Left ventricle myocardium superior (tissue), 1 donor: ENCODE measurements at places on chromosomes 6 and 20.

- no peak for DNase-seq
Measured at GRCh38 chr6:128516514-128516898, 3.9 kb downstream of the PTPRK start.

DNA sequence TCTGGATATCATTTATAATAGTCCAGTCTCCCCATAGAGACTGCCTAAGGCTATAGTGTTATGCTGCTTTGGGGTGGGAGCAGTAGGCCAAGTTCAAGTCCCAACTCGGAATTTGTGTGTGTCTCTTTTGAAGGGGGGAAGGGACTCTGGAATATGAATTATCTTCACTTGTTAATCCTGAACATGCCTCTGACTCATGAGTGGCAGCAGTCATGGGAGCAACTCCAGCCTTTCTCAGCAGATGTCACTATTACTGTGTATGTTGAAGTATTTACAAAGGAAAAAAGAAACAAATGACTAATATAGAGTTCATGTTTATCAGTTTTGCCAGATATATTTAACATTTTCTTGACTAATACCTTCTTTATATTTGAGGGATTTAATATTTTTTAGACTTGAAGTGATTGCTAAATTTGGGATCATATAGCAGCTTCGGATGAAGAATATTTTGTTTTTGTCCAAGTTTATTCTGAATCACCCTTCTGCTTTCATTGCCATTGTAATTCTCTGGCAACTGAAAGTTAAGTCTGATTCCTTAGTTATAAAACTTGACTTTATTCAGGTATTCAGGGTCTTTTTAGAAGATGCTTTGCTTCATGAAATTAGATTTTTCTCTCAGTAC, 23.4 kb downstream of the FAM217A start:
- DNase-seq, result no peak

- DNase-seq, result no peak
Measured at GRCh38 chr6:37531026-37531425, 31.3 kb upstream of the CCDC167 start.

DNA sequence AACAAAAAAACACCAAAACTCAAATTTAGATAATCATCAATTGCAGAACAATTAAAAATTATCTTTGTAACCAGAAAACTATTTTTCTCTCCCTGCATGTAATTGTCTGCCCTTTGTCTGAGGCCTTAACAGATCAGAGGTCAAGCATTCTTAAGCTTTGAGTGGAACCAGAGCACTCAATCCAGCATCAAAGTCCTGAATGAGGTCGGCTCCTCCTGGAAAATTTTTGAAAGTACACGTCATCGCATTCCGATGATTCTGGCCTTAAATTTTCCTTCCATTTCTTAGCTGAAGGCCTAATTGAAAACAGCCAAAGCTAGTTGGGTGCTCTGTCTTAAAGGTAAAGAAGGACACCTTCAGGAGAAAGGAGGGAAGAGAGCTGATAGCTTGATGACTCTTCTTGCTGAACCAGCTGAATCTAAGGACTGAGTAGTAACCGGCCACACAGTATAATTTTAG, 510.2 kb upstream of the SULF2 start:
- no peak for DNase-seq
